ENCODE measurements at places on chromosomes 1 and 21. TPM values are rescaled to one million over a fixed set of nuclear protein-coding genes. Genes with fewer than 3 reads are reported as not detected.

Gene LCK
- 0.27 TPM for polyA plus RNA-seq

Gene SLC9C2
- polyA plus RNA-seq, result 1.9 TPM

Gene AMY2B
- polyA plus RNA-seq, result 21.3 TPM

Gene SEC16B
- 3.0 TPM for polyA plus RNA-seq

Gene CRNN
- not detected for polyA plus RNA-seq

Gene DMBX1
- 0.29 TPM for polyA plus RNA-seq

Gene LRRC53
- 0.05 TPM for polyA plus RNA-seq

Gene COL24A1
- 1.7 TPM for polyA plus RNA-seq

Gene SUCO
- 35.0 TPM for polyA plus RNA-seq

Gene RAP1GAP
- 103 TPM for polyA plus RNA-seq

Gene SMG5
- polyA plus RNA-seq, result 71.5 TPM

Gene OR2L5
- 0.09 TPM for polyA plus RNA-seq

Gene SPSB1
- polyA plus RNA-seq, result 17.4 TPM

Gene RNF186
- polyA plus RNA-seq, result not detected

Gene TFF3
- polyA plus RNA-seq, result 2.1 TPM

DNA sequence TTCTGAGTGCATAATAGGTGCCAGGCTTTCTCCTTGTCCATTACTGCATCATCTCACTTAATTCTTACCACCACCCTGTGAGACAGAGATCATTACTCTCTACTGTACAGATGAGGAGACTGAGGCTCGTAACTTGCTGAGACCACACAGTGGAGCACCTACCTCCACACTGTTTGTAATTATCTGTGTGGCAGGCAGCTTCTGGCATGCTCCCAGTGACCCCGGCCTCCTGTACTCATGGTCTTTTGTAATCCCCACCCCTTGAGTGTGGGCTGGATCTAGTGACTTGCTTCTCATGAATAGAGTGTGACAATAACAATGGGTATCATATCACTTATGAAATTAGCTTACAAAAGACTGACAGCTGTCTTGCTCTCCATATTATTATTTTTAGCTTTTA is 407.3 kb downstream of the MATN1 start:
- DNase-seq, result no peak

DNA sequence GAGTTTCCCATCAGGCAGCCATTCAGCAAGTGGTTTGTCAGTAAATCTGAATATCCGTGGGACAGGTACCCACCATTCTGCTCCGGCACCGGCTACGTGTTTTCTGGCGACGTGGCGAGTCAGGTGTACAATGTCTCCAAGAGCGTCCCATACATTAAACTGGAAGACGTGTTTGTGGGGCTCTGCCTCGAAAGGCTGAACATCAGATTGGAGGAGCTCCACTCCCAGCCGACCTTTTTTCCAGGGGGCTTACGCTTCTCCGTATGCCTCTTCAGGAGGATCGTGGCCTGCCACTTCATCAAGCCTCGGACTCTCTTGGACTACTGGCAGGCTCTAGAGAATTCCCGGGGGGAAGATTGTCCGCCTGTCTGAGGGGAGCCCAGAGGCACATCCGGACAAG is 48.4 kb downstream of the B3GALT5 start:
- no peak for DNase-seq

- no peak for DNase-seq
Measured at GRCh38 chr21:39666026-39666425, 53.3 kb downstream of the B3GALT5 start.

DNA sequence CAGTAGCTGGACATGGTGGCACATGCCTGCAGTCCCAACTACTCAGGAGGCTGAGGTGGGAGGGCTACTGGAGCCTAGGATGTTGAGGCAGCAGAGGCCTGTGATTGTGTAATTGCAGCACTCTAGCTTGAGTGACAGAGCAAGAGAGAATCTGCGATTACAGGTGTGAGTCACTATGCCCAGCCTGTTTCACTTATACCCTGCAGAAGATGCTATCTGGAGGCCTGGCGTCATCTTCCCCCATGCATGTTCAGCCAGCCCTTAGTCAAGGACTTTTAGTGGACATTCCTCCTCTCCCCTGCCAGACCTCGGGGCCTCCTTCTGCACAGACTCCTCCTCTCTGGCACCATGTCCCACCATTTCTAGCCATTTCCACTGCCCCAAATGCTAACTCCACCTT is 36.3 kb upstream of the RCC2 start:
- DNase-seq, result no peak

DNA sequence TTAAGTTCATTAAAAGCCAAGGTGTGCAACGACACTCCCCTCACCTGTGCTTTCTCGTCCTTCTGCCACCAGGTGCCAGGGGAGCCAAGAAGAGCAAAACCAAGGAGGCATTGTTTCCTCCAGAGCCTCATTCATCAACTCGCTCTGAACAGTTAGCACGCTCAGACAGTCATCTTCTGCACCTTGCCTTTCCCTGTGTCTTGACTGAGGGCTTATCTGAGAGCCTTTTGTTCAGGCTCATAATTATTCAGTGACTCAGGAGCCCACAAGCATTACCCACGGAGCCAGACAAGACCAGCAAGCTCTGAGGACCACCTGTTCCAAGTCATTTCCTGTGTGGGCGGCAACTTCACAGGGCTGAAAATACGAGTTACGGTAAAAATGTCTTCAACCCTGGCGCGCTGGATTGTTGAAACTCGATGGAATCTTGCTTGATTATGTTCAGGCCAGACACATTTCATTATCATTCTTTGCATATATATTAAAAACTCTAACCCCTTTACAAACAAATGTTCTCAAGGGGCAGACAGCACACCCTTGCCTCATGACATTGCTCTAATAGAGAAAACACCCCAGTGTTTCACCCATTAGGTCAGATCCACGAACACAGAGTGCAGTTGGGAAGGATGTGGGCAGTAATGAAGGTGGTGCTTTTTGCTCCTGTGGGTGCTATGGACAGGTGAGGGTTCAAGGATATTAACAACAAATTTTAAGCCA is 89.7 kb upstream of the RUNX1 start:
- DNase-seq, result no peak

- no peak for DNase-seq
Measured at GRCh38 chr1:155226188-155226909, 17.9 kb downstream of the MTX1 start.

GRCh38 chr1:12573015-12573825 is 44.8 kb downstream of the DHRS3 start:
- no peak for DNase-seq

GRCh38 chr1:33358114-33358794 is 37.4 kb upstream of the A3GALT2 start:
- no peak for DNase-seq

DNA sequence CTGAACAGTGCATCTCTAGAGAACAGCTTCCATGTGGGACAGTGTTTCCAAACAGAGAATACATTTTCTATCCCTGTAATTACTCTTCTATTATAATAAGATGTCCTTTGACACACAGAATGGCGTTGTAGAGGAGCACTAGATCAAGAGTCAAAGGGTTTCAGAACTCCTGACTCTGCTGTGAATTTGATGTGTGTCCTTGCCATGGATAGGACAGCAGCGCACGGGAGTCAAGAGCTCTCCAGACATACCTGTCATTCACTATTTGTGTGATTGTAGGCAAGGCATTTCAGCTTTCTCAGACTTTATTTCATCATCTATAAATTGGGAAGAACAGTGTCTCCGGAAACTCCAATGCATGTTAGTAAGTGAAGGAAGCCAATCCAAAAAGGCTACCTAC is 176.4 kb downstream of the RGS7 start:
- DNase-seq, result no peak

GRCh38 chr1:229553621-229554130 is 4.8 kb downstream of the ABCB10 start:
- no peak for DNase-seq

DNA sequence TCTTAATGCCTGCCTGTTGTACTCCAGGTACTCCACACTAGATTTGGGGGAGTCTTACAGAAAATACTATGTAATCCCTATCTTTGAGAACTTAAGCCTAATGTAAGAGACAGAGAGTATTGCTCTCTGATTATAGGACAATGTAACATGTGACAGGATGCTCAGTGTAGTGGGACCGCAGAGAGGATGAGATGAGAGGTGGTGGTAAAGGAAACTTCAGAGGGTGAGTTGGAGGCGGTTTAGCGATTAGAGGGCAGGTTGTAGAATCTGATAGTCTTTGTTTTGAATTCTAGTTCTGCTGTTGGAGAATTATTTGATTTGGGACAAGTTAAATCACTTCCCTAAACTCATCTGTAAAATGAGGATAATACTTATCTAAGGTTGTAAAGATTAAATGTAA is 5.4 kb downstream of the SOAT1 start:
- DNase-seq, result no peak

DNA sequence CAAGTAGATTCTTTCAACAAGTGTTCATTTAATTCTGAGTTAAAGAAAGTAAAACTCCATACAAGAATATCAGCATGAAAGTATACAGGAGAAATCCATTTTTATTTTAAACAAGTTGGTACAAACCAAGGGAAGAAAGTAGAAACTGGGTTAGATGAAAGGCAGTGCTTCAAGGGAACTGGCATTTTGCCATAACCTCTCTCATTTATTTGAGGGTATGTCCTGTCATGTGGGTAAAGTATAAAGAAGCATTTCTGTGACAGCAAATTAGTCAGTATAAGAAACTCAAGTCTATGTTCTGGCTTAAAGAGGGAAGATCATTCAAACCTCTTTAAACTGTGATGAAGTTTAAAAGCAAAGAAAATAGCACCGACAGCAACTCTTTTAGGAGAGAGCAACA is 32.0 kb downstream of the OLFM3 start:
- DNase-seq, result no peak

GRCh38 chr1:219143735-219144134 is 29.9 kb upstream of the LYPLAL1 start:
- no peak for DNase-seq

- DNase-seq, result no peak
Measured at GRCh38 chr1:10583641-10584040, 108.9 kb downstream of the PEX14 start.

GRCh38 chr1:52296345-52296744 is 69.7 kb downstream of the CC2D1B start:
- peak; percentile 3 for DNase-seq

DNA sequence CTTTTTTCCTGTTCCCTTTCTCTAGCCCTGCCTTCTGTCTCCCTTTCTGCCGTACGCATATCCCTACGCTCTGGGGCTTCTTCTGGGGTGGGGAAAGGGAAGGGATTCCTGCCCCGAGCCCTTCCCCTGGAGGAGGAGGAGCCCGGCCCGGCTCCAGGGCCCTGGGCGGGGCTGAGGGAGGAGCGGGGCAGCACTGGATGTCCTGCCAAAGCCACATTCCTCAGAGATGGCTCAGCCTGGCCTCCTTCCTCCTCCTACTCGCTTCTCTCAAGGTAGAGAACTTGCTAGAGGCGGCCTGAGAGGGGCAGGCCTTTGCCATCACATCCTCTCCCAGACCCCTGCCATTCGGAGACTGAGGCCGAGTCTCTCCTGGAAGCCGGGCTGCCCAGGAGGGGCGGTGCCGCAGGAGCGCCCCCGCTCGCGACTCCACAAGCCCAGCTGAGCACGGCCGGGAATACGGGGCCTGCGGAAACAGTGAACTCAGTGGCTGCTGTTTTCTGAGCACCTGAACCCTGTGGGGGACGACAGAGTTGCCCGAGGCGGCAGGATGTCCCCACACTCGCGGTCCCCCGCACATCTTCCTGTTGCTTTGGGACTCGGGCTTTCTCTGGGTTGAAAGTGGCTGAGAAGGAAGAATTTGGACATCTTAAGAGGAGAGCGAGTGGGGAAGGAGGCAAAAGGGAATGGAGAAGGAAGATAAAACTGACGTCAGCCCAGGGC is 12.2 kb downstream of the ADAMTSL4 start:
- peak; percentile 77 for DNase-seq

- no peak for DNase-seq
Measured at GRCh38 chr1:244231193-244231571, 180.1 kb downstream of the ZBTB18 start.

- no peak for DNase-seq
Measured at GRCh38 chr1:187634940-187635339, 806.2 kb downstream of the PLA2G4A start.

GRCh38 chr1:198007687-198008607 is 90.8 kb downstream of the LHX9 start:
- no peak for DNase-seq

- DNase-seq, result no peak
Measured at GRCh38 chr1:203104789-203105390, 19.1 kb upstream of the MYOG start.

DNA sequence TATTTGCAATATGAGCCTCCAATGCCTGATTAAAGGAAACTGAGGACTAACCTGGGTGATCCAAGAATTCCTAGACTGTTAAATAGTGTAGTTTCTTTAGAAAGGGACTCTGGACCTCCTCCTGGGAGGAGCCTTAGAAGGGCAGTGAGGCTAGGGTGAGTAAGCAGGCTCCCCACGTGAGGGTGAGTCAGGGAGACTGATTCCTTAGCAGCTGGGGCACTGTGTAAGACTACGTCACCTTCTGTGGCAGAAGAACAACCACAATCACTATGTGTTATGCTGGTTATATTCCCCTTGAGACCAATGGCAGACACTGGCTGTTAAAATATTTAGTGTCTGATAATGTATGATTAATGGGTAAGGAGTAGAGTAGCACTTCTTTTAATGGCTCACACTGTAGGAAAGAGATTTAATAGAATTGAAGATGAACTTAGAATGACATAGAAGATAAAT is 53.3 kb upstream of the SYT14 start:
- DNase-seq, result no peak

- DNase-seq, result no peak
Measured at GRCh38 chr1:10616696-10617095, 141.9 kb downstream of the PEX14 start.

DNA sequence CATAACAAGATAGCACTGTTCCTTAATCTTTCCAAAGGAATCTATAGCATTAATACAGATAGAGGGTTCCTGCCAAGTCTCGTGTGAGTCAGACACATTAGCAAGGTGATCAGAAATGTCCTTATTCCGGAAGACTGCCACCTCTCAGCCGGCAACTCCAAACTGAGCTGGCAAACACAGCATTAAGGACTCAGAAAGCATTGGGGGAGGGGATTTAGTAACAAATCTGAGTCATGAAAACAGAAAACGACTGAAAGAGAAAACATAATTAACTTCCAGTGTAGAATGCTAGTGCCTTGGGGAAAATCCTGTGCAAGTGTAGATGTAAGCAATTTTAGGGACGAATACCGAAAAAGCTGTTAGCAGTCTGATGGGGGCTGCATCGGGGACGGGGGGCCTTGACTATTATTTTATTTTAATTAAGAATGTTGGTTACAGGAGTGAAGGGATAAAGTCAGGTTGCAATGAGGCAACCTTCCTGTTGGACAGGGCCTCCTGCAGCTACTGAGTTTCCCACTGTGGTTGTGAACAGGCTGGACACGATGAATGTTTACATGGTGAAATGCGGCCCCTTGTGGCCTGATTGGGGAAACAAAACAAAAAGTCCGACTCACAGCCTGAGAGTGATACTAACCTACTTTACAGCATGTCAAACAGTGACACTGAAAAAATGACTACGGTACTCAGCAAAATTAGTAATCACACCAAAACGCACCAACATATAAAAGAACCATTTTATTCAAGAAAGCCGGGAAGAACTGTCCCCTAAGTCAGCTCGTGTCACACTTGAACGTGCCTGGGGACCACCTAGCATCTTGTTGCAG is 20.7 kb downstream of the MIS18A start:
- DNase-seq, result peak; percentile 86

DNA sequence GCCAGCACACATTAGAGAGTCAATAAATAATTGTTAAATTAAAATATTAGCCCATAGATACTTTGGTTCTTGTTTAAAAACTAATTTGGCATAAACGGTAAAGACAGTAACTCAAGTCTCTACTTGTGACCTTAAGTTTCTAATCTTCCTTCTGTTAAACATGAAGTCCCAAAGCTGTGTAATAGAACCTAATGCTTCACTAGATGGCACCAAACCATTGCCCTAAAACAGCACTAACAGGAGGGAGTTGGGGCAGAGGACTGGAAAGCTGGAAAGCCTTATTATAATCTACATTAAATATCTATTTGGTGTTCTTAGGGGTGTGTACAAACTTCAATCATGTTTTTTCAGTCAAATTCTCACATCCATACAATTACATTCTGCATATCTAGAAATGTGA is 176.7 kb downstream of the OLFM3 start:
- DNase-seq, result no peak
